ENCODE measurements at places on chromosomes 7 and 10.

- DNase-seq: no peak
Observed at GRCh38 chr7:88191911-88192310, 27.9 kb downstream of the SRI start.

DNA sequence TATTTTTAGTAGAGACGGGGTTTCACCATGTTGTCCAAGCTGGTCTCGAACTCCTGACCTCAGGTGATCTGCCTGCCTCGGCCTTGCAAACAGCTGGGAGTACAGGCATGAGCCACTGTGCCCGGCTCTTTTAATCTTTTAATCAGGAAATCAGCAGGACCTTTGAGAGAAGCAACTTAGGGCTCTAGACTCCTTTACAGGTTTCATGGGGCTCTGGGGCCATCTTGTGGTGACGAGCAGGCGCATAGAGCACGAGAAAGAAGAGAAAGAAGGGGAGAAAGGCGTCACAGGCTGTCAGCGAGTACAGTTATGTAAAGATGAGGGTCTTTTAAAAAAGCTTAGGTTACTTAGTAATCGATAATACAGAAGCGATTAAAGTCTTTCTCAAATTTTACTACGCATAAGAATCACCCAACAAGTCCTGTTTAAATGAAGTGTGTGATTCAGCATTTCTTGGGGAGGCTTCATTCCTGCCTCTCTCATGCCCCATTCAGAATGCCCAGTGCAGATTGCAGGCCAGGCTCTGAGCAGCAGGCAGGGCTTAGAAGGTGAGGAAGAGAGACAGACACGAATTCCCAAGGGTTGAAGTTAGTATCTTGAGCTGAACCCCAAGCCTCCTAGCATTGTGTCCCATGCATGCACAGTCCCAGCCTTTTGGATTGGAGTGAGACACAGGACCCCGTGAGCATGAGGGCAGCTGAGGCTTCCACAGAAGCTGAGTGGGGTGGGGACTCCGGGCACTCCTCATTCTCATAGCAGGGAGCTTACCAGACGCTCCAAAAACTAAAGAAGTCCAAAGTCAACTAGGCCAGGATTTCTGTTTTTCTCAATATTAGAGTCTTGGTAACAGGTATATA lies 23.6 kb upstream of the PFKP start:
- DNase-seq: peak; percentile 32

- no peak for DNase-seq
Observed at GRCh38 chr10:18501629-18502028, 149.8 kb downstream of the NSUN6 start.

DNA sequence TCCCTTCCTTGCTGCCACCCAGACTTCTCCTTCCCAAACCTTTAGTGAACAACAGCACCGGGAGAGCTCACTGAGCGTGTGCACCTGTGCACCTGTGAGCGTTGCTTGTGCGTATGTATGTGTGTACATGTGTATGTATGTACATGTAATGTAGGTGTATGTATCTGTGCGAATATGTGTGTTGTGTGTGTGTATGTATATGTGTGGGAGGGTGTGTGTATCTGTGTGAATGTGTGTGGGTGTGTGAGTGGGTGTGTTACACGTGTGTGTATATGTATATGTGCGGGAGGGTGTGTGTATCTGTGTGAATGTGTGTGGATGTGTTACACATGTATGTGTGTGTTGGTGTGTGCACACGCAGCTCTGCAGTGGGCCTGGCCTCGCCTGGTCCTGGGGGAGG lies 44.5 kb upstream of the DNAJB6 start:
- DNase-seq: no peak

GRCh38 chr7:118011652-118012051 lies 138.4 kb upstream of the CTTNBP2 start:
- no peak for DNase-seq

GRCh38 chr10:50503661-50504320 lies 120.0 kb downstream of the SGMS1 start:
- DNase-seq: no peak

GRCh38 chr7:78769481-78770101 lies 683.9 kb downstream of the MAGI2 start:
- DNase-seq: no peak

- no peak for DNase-seq
Observed at GRCh38 chr10:118595598-118596425, at the start of gene PRLHR. Gene PRLHR (minus strand): TSS chr10:118595648. CDS start chr10:118595244, 404 bp downstream.

DNA sequence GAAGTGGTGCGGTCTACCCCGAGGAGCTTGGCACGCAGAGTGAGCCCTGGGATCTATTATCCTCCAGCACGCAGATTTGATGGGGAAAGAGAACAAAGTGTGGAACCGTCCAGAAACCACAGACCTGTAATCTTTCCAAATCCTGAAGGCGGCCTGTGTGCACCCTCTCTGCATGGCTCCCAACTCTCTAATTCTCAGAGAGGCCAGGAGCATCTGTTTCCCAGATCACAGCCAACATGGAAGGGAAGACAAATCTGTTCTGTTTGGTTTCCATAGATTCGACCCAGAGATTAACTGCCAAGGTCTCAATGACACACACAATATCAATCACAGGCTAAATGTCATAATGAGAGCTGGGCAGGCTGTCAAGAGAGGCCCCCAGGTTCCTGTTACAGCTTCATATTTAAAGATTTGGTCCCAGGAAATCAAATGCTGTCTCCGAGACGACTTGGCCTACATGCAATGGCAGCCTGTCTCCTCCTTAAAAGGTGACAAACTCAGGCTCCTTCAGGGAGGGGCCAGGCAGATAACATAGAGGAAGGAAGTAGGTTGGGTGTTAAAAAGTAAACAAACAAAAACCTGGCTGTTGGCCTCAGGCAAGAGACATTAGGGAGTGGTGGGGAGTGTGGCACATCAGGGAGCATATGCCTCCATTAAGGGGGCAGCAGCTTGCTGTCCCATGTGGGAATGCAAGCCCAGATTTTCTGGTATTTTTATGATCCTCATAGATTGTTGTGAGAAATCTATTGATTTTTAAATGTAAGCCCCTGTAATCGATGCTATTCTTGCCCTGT lies 48.8 kb upstream of the SAMD8 start:
- no peak for DNase-seq

DNA sequence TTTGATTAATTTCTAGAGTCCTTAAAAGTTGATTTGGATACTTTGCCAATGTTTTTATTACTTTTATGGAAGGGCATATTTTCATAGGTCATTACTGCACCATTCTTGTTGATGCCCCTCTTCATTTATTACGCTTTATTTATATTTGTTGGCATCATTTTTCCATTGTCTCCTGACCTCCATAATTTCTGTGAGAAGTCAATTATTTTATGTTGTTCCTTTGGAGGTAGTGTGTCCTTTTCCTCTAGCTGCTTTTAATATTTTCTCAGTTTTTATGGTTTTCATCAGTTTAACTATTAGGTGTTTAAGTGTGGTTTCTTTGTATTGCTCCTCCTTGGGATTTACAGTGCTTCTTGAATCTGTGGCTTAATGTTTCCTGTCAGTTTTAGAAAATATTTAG lies 134.9 kb downstream of the SAMD9 start:
- no peak for DNase-seq

DNA sequence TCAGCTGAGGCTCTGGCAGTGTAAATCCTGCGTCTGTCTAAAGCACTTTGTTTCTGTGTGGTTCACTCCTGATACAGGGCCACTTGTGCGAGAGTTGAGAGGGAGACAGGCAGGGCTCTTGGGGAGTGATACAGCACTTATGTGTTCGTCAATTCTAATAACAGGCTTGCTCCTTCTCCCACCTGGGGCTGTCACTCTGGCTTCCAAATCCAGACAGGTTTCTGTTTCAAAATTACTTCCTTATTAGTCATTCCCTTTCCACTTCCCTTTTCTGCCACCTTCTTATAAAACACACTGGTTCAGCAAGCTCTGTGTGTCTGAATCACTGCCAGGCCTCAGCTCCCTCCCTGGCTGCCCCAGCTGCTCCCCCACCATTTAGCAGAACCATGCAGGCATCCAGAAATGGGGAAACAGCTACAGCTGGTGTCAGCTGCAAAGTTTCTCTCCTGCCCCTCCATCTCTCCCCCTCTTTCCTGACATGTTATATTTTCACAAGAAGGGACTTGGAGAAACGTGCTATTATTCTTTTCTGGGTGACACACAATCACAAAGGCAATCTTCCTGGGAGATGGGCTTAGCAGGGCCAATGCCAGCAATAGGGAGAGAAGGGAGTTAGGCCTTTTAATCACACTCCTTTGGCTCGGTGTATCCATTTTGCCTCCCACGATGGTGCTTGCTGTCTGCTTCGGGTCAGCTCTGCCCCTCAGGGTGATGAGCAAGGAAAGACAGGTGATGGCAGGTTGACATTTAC lies 58.4 kb upstream of the ZNRF2 start:
- no peak for DNase-seq

DNA sequence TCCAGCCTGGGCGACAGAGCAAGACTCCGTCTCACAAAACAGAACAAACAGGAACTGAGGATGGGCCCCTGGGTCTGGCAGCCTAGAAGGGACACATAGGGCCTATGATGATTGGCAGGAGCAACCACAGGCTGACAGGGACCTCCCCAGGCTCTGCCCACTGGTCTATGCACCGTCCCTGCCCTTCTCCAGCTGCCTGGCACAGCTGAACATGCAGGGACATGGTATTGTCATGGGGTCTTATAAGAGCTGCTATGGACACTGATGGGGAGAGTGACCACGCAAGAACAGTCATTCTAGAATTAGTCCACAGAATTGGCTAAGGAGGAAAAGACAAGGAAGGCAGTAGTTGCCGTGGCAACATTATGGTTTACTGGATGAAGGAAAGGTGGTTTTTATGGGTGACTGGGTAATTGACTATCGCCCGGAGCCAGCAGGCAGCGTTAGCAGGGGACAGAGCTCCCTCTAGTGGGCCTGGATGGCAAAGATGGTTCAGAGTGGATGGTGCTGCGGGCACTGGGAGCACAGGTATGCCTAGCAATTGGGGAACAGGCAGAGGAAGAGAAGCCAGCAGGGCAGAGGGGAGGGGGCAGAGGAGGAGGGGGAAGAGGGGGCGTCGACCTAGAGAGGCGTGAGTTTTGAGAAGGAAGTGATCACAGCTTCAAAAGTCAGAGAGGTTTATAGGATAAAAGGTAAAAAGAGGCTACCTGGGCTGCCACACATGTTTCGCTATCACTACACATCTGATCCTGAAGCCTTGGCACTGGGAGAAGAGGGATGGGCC lies 7.8 kb upstream of the TRIM56 start:
- peak; percentile 74 for DNase-seq

- no peak for DNase-seq
Observed at GRCh38 chr10:109480836-109481235, 442.5 kb downstream of the XPNPEP1 start.

DNA sequence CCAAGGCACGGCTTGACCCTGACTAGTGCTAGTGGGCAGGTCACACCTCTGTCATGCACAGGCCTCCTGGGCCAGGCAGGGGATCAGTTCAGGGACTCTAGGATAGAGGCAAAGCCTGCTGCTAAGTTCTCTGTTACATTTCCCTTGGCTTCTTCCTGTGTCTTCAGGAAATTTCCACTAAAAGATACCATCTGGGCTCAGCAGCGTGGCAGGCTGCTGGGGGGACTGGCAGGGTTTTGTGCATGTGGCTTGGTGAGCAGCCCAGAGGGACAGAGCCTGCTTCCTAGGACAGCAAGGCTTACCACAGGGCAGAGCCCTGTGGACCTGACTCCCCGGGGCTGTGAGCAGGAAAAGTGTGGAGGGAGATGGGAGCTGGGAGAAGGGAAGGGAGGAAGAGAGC lies 20.7 kb upstream of the ZNF32 start:
- DNase-seq: no peak

- no peak for DNase-seq
Observed at GRCh38 chr10:34889004-34889869, 74.1 kb upstream of the PARD3 start.

DNA sequence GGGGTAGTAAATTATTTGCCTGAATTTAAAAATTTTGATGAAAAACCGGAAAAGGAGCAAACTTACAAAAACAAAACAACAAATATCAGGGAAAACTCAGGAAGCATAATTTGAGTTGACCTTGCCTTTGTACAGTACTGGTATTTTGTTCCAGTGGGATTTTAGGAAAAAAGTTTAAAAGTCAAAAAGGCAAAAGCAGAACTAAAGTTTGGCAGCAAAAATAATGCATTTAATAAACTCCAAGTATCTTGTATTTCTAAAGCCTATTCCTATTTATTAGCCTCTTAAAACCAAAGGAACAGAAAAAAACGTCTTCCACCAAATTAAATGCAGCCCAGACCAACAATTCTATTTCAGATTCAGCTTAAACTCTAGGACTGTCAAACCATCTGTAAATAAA lies 90.7 kb upstream of the ASAH2 start:
- DNase-seq: no peak

GRCh38 chr7:2702594-2702957 lies 14.6 kb downstream of the AMZ1 start:
- DNase-seq: no peak
